ENCODE measurements at places on chromosomes 5 and 9. TPM values are rescaled to one million over a fixed set of nuclear protein-coding genes. Genes with fewer than 3 reads are reported as not detected.
A peak's percentile ranks its signal among the peaks of the same experiment; 100 is the strongest.

- H3K4me1 ChIP-seq, result no peaks in the 10 kb centered on the region
- H3K27me3 ChIP-seq, result peaks cover 6% of the 10 kb centered on the region
- H3K4me3 ChIP-seq, result no peak overlapping the region
- no peak for DNase-seq
These were observed 79.7 kb upstream of the ASTN2 start for GRCh38 chr9:117494401-117495090.

DNA sequence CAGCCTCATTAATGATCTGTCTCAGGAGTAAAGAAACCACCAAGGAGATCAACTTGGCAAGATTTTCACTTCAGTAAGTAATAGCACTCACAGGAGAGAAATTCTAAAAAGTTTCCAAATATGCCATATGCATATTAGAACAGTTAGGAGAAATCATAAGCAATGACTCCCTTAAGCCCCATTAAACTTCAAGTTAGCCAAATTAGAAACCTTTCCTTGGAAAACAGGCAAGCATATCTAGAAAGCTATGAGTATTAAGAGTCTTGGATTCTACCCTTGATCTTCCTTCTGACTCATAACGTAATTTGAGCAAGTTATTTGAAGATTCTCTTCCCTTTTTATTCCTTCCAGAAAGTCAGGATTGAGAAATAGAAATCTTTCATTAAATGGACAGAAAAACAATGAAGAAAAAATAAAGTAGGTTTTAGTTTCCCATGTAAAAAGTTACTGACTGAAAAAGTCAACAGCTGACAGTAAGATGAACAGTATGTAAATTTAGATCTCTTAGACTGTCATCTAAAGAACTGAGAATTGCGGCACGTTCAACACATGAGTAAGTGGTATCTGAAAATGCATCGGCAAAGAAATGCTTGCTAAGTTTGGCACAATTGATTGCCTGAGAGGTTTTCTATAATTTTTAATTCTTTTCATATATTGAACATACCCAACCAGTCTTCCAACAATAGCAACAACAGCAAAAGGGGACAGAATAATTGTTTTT, 565.7 kb upstream of the FTMT start:
- peaks cover 5% of the 10 kb centered on the region for H3K27me3 ChIP-seq
- no peak for DNase-seq
- H3K27ac ChIP-seq, result no peak overlapping the region
- no peaks in the 10 kb centered on the region for H3K36me3 ChIP-seq
- peaks cover 7% of the 10 kb centered on the region for H3K4me1 ChIP-seq

- no peak overlapping the region for H3K4me3 ChIP-seq
- H3K27me3 ChIP-seq, result no peaks in the 10 kb centered on the region
- H3K4me1 ChIP-seq, result peaks cover 5% of the 10 kb centered on the region
- H3K36me3 ChIP-seq, result peaks cover 7% of the 10 kb centered on the region
- no peak overlapping the region for H3K27ac ChIP-seq
These were observed 85.2 kb downstream of the KIAA1958 start for GRCh38 chr9:112571624-112572355.

DNA sequence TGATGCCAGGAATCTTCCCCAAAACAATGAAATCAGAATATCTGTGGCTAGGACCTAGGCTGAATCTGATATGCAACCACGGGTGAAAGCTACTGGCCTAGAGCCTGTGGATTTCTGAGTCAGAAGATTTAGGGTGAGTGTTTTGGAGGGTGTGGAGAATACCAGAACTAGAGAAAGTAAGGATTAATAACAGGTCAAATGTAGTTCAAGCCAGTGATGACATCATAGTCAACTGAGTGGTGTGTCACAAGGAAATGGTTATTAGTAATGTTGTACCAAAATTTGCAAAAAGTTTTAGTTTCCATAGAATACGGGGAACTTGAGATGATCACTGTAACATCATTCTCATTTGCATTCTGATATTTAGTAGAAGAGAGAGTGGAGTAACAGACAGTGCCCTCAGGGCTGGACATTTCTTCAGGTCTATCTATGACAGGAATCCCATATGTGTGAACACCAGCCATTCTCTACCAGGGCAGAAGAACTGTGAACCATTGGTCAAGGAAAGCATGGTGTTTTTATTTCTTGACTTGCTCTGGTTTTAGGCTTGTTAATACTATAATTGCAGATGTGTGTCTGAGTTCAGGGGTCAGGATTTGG, 3.7 kb downstream of the GALNT12 start:
- peaks cover 11% of the 10 kb centered on the region for H3K4me1 ChIP-seq
- H3K27me3 ChIP-seq, result peaks cover 21% of the 10 kb centered on the region
- H3K4me3 ChIP-seq, result no peak overlapping the region
- DNase-seq, result no peak
- no peak overlapping the region for H3K27ac ChIP-seq

DNA sequence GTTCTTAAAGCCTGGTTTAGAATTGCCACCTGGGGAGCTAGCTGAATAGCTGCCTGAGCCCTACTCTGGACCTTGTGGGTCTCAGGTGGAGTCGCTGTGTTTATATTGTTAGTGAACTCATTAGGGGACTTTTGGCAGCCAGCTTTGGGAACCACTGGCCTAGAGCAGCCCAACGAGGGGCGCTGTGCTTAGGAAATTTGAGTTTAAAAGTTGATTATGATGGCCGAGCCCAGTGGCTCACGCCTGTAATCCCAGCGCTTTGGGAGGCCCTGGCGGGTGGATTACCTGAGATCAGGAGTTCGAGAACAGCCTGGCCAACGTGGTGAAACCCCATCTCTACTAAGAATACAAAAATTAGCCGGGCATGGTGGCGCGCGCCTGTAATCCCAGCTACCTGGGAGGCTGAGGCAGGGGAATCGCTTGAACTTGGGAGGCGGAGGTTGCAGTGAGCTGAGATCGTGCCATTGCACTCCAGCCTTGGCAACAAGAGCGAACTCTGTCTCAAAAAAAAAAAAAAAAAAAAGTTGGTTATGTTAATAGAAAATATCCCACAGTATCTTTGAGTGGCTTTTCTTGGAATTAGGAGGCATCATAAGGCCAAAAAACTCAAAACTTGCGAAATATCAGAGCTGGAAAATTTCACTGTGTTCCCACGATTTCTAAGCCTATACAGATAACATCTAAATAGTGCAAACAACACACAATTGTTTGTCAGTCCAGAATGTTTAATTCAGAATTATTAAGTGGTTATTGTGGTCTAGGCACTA, 809 bp downstream of the MCCC2 start:
- H3K4me3 ChIP-seq, result peak overlapping the region; percentile 83
- no peak for DNase-seq
- H3K27ac ChIP-seq, result peak overlapping the region; percentile 98
- no peaks in the 10 kb centered on the region for H3K36me3 ChIP-seq

DNA sequence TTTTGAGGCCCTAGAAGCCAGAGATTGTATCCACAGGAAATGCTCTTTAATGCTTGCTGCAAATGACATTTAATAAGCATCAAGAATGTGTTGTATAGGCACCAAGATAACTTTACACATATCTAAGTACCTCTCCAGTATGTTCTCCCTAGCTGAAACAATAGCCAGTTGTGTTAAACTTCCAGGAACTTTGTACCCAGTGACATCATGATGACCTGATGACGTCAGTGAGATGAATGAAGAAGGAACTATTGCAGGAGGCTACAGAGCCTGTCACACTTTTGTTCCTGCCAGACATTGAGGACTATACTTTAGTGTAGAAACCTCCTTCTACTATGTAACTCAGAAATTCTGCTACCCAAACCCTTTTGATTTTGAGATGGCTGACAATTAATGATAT, 129.8 kb downstream of the CD180 start:
- no peak overlapping the region for H3K27ac ChIP-seq
- no peak for DNase-seq

GRCh38 chr5:65771266-65771665, 49.3 kb downstream of the NLN start:
- no peak overlapping the region for H3K4me3 ChIP-seq
- H3K4me1 ChIP-seq, result peaks cover 22% of the 10 kb centered on the region
- no peak for DNase-seq
- H3K27ac ChIP-seq, result no peak overlapping the region

DNA sequence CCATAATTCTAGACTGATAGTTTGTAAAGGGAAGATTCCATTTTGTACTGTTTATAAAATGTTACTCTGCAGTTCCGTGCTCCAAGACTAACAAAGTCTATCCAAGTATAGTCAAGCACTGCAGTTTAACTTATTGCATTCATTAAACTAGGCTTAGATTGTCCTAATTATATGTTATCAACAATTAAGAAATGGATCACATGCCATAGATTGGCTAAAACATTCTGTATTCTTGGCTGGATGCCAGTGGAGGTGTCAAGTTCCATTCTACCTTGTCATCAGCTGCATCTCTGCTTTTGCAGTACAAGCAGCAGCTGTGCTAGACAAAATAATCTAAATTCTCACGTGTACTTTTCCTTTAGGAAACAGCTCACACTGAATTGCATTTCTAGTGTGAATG, 69.4 kb upstream of the MEF2C start:
- DNase-seq, result no peak
- H3K36me3 ChIP-seq, result peaks cover 2% of the 10 kb centered on the region
- no peak overlapping the region for H3K27ac ChIP-seq
- no peak overlapping the region for H3K4me3 ChIP-seq
- no peaks in the 10 kb centered on the region for H3K27me3 ChIP-seq

GRCh38 chr5:52502460-52502999, 285.2 kb upstream of the ITGA1 start:
- no peaks in the 10 kb centered on the region for H3K4me1 ChIP-seq
- H3K27me3 ChIP-seq, result peaks cover 19% of the 10 kb centered on the region
- no peak for DNase-seq
- H3K27ac ChIP-seq, result no peak overlapping the region
- no peaks in the 10 kb centered on the region for H3K36me3 ChIP-seq

GRCh38 chr9:134885001-134885678, 4.5 kb downstream of the FCN2 start:
- no peaks in the 10 kb centered on the region for H3K36me3 ChIP-seq
- no peak overlapping the region for H3K27ac ChIP-seq
- DNase-seq, result no peak
- peaks cover 23% of the 10 kb centered on the region for H3K27me3 ChIP-seq
- H3K4me1 ChIP-seq, result no peaks in the 10 kb centered on the region
- no peak overlapping the region for H3K4me3 ChIP-seq

DNA sequence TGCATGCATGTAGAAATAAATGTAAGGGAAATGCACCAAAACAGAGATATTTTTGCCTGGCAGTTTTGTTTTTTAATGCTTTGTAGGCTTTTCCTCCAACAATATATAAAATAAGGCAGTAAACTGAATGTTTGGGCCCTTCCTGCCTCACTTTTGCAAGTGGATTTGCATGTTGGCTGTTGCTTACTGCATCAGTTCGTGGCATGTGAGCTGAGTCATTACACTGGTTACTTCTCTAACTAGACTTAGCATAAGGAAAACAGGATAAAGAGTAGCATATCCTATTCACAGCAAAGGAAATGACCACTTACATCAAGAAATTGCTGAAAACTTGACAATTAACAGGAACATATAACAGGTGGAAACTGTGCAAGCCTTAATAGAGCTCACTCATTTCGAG, 113.4 kb downstream of the TLE1 start:
- H3K36me3 ChIP-seq, result no peaks in the 10 kb centered on the region
- H3K4me3 ChIP-seq, result no peak overlapping the region
- H3K27me3 ChIP-seq, result no peaks in the 10 kb centered on the region
- H3K4me1 ChIP-seq, result peaks cover 19% of the 10 kb centered on the region

GRCh38 chr5:181042722-181043121, 2.7 kb downstream of the BTNL9 start:
- no peaks in the 10 kb centered on the region for H3K36me3 ChIP-seq
- no peaks in the 10 kb centered on the region for H3K4me1 ChIP-seq
- no peak overlapping the region for H3K4me3 ChIP-seq
- no peak overlapping the region for H3K27ac ChIP-seq
- DNase-seq, result no peak

GRCh38 chr9:107228496-107229039, 54.5 kb upstream of the RAD23B start:
- peaks cover 4% of the 10 kb centered on the region for H3K4me1 ChIP-seq
- DNase-seq, result no peak
- no peak overlapping the region for H3K27ac ChIP-seq
- H3K36me3 ChIP-seq, result no peaks in the 10 kb centered on the region
- no peak overlapping the region for H3K4me3 ChIP-seq

DNA sequence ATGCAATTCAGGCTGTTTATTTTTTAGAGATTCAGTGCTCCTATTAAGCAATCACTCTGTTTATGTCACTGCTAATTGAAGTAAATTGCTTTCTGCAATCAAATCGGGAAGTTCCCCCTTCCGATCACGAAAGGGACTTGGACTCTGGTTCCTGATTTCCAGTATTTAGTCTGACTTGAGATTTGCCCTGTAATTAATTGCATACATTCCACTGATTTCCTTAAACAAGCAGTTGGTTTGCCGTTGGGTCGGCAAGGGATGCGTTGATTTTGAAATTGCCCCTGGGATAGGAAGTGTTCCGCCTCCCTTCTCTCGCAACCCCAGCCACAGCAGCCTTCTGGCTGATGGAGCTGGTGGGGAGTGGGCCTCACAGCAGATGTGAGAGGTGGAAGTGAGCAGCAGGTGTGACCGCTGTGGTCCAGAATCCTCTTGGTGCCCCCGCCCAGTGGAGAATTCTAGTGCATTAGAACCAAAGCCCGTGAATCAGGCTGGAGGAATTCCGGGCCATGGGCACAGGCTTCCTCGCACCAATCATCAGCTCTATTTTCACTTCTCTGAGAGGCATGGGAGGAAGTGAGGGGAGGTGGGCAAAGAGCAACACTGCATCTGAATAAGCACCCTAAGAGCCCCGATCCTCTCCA, 102.5 kb downstream of the SPRY4 start:
- no peaks in the 10 kb centered on the region for H3K36me3 ChIP-seq
- no peak overlapping the region for H3K27ac ChIP-seq
- peaks cover 34% of the 10 kb centered on the region for H3K27me3 ChIP-seq

DNA sequence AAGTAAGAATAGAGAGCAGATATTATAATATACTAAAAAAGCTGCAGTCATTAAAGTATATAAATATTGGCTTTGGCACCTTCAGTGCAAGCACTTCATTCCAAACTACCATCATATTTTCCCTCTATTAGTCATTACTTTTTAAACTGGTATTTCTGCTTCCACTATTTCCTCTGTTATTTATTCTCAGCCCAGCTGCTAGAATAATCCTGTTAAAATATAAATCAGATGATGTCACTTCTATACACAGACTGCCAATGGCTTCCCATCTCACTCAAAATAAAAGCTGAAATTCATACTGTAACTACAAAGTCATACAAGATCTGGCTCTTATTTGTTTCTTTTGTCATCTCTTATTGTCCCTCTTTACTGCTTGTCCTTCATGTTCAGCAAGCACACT, 432.9 kb downstream of the TLE4 start:
- no peaks in the 10 kb centered on the region for H3K27me3 ChIP-seq
- peaks cover 4% of the 10 kb centered on the region for H3K36me3 ChIP-seq
- peaks cover 31% of the 10 kb centered on the region for H3K4me1 ChIP-seq
- H3K27ac ChIP-seq, result peak overlapping the region; percentile 86
- H3K4me3 ChIP-seq, result no peak overlapping the region

DNA sequence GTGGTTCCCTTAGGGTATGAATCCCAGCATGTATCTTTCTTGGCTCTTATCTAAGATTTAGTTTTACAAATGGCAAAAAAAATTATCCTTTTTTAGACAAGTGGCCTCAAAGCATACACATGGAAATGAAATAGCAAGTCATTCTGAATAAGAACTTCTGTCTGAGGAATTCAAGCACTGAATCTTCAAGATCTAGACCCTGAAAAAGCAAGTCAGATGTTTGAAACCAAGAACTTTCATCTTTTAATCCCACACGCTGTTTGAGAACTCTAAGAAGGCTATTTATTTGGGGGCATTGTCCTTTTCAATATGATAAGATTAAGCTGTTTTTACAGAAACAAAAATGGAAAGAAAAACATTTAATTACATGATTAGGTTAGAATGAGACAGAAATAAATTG, 549.2 kb upstream of the CYLC2 start:
- no peak overlapping the region for H3K4me3 ChIP-seq
- no peaks in the 10 kb centered on the region for H3K27me3 ChIP-seq

TRPM3 gene
- total RNA-seq, result not detected

FAM200C gene
- 3.9 TPM for total RNA-seq

SLC36A2 gene
- not detected for total RNA-seq

DOCK8 gene
- 0.17 TPM for total RNA-seq

SNAPC4 gene
- 7.6 TPM for total RNA-seq

SLC4A9 gene
- not detected for total RNA-seq
